ENCODE measurements at places on chromosomes 11 and 22. TPM values are rescaled to one million over a fixed set of nuclear protein-coding genes. Genes with fewer than 3 reads are reported as not detected.

DNA sequence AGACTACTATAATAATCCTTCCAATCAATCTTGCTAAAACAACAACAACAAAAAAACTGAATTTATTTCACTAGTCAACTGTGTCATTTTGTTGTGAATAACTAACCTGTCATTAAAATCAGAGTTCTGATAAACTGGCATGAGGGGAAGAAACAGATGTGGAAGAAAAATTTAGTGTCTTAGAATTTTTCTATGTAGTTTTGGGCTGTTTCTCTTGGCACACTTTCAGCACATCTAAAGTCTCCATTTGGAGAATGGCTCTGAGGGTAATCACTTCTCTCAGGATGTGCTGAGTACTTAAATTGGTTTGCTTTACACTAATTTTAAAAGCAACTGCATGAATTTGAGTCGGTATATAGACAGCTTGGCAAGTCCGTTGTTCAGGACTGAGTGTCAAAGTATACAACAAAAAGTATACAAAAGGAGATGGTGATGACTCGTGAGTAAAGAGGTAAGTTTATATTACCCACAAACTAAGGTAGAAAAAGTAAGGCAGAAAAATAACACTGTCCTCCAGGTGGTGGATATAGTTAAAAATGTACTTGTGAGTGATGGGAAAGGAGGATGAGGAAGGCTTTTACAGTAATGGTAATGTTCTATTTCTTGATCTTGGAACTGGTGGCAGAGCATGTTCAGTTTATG lies 10.2 kb downstream of the HTATIP2 start:
- no peak for DNase-seq

DNA sequence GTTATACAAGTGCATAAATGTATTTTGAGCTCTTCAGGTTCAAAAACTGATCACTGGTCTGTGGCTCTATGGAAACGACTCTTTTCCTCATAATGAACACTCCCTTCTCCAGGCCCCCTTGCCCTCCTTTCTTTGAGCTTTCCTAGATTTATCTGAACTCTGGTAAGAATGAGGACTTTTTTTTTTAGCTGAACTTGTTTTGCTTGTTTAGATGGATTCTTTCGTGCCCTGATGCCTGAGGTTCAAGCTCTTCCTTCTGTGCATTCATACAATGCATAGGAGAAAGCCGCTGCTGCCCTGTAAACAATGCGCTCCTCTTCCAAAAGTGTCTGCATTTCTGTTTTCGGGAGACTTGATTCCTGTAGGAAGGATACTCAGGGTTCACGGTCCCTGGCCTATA lies 205.1 kb downstream of the TENM4 start:
- DNase-seq: no peak

The CYB5R2 gene
- total RNA-seq: 1.2 TPM

DNA sequence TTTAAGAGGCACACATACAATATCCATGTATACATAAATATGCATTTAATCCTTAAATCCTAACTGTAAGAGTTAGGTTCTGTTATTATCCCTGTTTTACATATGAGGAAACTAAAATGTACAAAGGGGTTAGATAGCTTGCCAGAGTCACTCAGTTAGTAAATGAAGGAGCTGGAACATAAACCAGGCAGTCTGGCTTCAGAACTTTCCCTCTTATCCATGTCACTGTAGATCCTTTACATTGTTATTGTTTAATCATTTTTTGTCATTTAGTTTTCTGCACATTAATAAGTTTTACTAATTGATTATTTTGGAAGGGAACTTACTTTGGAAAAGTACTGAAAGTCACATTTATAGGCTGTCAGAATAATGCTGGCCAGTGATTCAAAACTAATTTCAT lies 282.4 kb downstream of the TMEM135 start:
- DNase-seq: no peak

The MMP11 gene
- 32.3 TPM for total RNA-seq

DNA sequence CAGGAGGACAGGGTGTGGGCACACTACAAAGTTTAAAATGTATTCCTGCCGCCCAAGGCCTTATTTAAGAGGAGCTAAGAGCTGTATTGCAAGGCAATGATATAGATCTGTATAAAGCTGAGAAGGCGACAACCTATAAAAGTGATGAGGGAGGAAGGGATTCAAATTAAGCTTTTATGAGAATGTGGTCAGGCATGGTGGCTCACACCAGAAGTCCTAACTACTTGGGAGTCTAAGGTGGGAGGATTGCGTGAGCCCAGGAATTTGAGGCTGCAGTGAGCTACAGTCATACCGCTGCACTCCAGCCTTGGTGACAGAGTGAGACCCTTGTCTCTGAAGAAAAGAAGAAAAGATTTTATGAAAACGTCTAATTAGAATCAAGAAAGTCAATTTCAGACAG lies 9.7 kb upstream of the GLB1L3 start:
- no peak for DNase-seq

- no peak for DNase-seq
Measured at GRCh38 chr11:18773104-18773503, 18.5 kb downstream of the PTPN5 start.

The EFCAB6 gene
- 1.5 TPM for total RNA-seq

GRCh38 chr11:63613517-63614135 lies 607 bp downstream of the PLAAT3 start:
- peak; percentile 66 for DNase-seq

DNA sequence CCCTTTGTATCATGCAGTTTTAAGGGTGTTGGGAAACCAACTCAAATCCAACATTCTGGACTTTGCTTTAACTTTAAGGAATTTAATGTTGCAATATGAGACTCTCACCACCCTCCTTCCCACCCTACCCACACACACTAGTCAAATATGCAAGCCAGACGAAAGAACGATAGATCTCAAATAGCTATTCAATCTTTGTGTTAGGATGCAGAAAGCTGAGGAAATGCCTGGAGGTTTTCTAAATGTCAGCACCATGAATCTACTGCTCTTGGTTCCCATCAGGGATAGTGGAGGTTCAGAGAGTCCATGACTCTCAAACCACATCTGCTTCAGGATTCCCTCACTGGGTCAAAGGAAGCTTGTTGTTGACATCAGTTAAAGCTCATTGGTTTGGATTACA lies 33.7 kb downstream of the EXPH5 start:
- no peak for DNase-seq

GRCh38 chr22:23057331-23057730 lies 13.0 kb upstream of the GNAZ start:
- no peak for DNase-seq

GRCh38 chr11:59197991-59198390 lies 14.7 kb downstream of the MPEG1 start:
- DNase-seq: peak; percentile 87

- DNase-seq: no peak
Measured at GRCh38 chr11:26143566-26144290, 188.2 kb upstream of the ANO3 start.

DNA sequence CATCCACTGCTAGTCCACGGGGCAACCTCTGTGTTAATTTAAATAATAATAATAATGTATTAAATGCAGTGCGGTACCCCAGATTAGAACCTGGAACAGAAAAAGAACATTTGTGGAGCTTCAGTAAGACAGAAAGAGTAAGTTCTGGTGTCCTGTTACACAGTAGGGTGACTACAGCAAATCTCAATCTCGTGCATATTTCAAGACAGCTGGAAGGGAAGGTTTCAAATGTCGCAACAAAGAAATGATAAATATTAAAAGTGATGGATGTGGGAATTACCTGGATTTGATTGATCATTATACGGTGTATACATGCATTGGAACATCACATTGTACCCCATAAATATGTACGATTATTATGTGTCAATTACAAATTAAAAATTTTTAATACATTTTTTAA lies 1.7 kb upstream of the RAC2 start:
- no peak for DNase-seq

DNA sequence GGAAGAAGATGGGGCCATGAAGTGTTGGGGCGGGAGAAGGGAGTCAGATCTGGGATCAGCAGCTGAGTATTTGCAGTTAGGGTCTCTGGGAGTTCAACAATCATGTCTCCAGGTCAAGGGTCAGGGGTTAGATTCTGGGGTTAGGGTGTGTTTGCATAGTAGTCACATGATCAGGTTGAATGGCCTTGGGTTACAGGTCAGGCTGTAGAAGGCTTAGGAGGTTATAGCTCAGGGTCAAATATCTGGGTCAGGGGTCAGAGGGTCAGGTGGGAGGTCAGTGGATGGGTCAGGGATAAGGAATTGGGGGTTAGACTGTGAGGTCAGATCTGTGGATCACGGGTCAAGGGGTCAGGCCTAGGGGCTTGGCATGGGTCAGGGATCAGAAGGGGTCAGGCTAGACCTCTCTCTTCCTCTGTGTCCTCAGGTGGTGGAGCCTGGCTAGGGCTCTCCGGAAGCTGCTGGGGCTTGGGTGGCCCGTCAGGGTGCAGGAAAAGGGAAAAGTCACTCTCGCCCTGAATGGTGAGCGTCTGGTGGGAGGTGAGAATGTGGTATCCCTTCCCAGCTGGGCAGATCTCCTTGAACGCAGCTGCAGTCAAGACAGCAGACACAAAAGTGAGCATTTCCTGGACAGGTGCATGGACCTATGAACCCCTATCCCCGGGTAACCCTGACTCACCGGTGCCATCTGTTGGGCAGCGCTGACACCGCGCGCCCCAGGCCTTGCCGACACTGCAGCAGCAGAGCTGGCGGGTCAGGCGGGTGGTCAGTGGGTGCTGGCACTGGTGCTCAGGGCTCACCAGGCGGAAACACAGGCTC lies 6.4 kb downstream of the LTBP3 start:
- DNase-seq: peak; percentile 67

- no peak for DNase-seq
Measured at GRCh38 chr22:44211946-44212930, 31.5 kb downstream of the PARVG start.

GRCh38 chr11:130829920-130830511 lies 86.3 kb downstream of the SNX19 start:
- peak; percentile 85 for DNase-seq

The SLC35C1 gene
- 5.1 TPM for total RNA-seq

DNA sequence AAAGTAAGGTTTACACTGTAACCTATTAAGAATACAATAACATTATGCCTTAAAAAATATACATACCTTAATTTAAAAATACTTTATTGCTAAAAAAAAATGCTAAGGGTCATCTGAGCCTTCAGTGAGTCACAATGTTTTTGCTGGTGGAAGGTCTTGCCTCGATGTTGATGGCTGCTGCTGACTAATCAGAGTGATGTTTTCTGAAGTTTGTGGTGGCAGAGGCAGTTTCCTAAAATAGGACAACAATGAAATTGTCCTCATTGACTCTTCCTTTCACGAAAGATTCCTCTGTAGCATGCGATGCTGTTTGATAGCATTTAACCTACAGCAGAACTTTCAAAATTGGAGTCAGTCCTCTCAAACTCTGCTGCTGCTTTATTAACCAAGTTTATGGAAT lies 97.6 kb downstream of the FAT3 start:
- no peak for DNase-seq

GRCh38 chr11:31826536-31827438 lies 15.7 kb upstream of the PAX6 start:
- no peak for DNase-seq

DNA sequence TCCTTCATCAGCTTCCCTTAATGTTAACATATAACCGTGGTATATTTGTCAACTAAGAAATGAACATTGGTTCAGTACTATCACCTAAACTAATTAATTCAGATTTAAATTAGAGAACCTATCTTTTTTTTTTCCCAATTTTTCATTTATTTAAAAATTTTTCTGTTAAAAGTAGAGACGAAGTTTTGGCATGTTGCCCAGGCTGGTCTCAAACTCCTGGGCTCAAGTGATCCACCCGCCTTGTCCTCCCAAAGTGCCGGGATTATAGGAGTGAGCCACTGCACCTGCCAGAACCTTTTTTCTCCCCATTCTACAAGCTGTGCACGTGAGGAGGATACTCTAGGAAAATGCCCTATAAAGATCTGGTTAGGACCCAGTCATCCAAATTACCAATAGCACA lies 3.6 kb downstream of the EI24 start:
- no peak for DNase-seq

GRCh38 chr11:10637731-10638151 lies 55.8 kb downstream of the IRAG1 start:
- no peak for DNase-seq

GRCh38 chr11:30763951-30764350 lies 177.8 kb upstream of the MPPED2 start:
- no peak for DNase-seq

DNA sequence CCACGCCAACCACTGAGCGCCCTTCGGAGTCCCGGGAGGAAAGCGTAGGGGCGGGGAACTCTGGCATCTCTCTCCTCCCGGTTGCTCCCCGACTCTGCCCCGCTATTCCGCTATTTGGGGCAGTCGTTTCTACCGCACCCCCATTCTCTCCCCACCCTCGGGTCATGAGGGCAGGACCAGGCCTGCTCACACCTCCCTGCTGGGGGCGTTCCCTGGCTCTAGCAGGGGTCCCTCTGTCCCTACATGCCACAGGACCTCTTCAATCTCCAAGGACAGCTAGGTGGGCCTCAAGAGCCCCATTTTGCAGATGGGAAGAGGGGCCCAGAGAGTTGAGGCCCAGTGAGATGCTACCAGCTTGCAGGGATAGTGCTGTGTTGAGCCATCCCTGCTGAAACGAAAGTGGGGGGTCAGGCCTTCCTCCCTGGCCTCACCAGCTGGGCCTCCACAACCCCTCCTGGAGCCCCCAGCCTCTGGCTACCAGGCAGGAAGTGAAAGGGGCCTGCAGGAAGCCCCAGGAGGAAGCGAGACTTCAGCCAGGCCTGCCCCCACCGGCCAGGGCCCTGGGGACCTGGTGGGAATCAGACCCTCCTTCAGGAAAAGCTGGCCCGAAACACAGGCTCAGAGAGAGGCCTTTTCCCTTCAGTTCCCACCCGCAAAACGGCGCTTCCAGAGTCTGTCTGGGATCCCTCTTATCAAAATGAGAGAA lies 5.5 kb upstream of the SHISA8 start:
- no peak for DNase-seq

The VPREB1 gene
- not detected for total RNA-seq

- no peak for DNase-seq
Measured at GRCh38 chr11:124207102-124207792, 24.1 kb downstream of the OR10D3 start.

- no peak for DNase-seq
Measured at GRCh38 chr11:75482931-75483469, 42.7 kb downstream of the GDPD5 start.

- no peak for DNase-seq
Measured at GRCh38 chr11:108324587-108324986, 101.7 kb downstream of the ATM start.

GRCh38 chr22:43744700-43745410 lies 67.2 kb downstream of the EFCAB6 start:
- no peak for DNase-seq

The PC gene
- 5.2 TPM for total RNA-seq

- DNase-seq: no peak
Measured at GRCh38 chr22:41638748-41639147, 17.7 kb downstream of the XRCC6 start.

The PHLDA2 gene
- total RNA-seq: 0.99 TPM

- DNase-seq: no peak
Measured at GRCh38 chr11:97786961-97787360, 1233.8 kb upstream of the CNTN5 start.

The GRAMD1B gene
- 12.2 TPM for total RNA-seq

GRCh38 chr11:73401924-73402833 lies 26.0 kb downstream of the RELT start:
- no peak for DNase-seq

- no peak for DNase-seq
Measured at GRCh38 chr11:101718402-101718801, 134.6 kb upstream of the TRPC6 start.

The MYOD1 gene
- total RNA-seq: not detected

GRCh38 chr11:87447606-87448005 lies 409.9 kb downstream of the TMEM135 start:
- DNase-seq: no peak

GRCh38 chr11:46234311-46234710 lies 43.2 kb upstream of the CREB3L1 start:
- DNase-seq: no peak
